Cardiac fibroblast (primary cell): ENCODE measurements at places on chromosomes 5 and 9.

DNA sequence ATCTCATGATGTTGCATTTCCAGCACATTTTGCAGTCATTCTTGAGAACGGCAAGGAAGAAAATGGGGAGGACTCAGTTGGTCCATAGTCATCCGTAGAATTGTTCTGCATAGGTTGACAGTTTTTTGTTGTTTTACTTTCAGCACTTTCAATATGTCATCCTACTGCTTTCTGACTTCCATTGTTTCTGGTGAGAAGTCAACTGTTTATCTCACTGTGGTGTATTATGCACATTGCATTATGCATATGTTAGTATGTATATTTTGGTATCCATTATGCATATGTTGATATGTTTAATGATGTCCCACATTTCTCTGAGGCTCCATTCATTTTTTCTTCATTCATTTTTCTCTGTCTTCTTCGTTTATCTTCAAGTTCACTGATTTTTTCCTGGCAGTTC, 10.5 kb downstream of the ADAMTS16 start:
- no peak for DNase-seq

- DNase-seq, result no peak
Measured at GRCh38 chr5:138948471-138949222, 73.5 kb upstream of the LRRTM2 start.

- DNase-seq, result no peak
Measured at GRCh38 chr9:113648586-113648985, 185.1 kb downstream of the RGS3 start.

DNA sequence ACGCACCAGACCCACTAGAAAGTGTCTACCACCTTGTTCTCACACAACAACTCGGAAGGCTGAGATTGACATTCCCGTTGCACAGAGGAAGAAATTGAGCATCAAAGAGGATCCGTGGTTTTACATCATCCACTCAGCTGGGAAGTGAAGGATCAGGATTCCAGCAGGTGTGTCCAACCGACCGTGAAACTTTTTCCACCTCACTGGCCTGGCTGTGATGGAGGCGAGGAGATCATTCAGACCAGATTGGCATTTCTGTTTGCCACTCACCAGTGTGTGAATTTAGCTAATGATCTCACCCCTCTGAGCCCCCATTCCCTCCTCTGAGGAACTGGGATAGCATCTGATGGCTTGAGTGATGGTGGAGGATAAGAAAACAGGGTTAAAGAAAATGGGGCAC, 46.7 kb upstream of the CPLX2 start:
- DNase-seq, result no peak

DNA sequence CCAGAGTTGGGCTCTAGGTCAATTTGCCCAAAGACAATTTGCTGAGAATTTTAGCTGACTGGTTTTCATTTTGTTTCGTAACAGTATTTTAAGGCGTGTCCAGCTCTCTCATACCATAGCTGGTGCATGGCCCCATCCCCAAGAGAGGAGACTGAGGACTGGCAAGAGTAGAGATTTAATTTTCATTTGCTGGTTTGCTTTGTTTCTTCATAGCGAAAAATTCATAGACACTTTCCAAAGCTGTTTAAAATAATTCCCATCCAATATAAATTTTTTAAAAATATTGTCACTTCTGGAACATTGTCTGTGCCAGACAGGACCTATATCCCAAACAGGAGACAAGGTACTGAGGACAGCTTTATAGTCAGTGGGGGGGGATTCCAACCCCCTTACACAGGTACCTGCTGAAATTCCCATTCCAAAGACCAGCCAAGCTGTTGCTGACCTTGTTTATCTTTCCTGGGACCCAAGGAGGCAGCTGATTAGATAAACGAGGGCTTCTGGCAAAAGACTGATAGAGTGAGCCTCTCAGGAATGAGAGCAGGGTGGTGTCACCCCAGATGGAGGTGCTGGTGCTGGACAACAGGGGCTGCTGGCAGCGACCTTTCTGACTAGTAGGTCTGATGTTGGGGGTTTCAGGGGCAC, 6.8 kb upstream of the ANGPTL2 start:
- peak; percentile 16 for DNase-seq

- DNase-seq, result peak; percentile 23
Measured at GRCh38 chr5:36279054-36279698, 22.5 kb downstream of the RANBP3L start.

- DNase-seq, result peak; percentile 76
Measured at GRCh38 chr5:93607367-93608258, 24.6 kb downstream of the NR2F1 start.

DNA sequence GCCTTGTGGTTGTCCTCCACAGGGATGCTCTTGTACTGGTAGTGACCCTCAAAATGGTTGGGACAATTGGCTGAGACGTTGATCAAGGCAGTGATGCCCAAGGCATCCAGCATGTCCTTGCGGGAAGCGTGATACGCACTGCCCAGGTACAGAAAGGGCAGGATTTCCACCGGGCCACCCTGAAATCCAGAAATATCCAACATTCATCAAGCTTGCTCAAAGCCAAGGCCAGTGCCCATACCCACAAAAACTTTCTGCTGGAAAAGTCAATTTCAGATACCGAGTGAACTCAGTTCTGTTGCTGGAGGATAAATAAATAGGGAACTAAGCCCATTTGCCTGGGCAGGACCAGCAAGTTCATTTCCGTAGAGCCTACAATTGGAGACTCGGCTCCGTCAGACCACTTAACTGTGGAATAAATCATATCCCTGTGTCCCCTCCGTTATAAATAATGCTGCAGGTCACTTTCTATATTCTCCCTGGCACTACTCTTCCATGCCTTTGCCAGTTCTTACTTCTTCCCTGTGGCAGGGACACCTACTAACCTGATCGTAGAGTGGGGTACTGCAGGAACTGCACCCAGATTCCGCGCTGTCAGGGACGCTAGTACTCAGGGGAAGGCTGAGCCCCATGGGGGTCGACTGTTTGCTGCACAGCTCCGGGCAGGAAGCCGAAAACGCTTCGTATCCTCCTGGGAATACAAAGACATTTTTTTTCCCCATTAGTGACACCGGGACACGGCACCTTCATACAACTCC, 1.2 kb downstream of the DUSP1 start:
- peak; percentile 75 for DNase-seq

- peak; percentile 77 for DNase-seq
Measured at GRCh38 chr9:69307446-69308205, 17.4 kb upstream of the ENTREP1 start.

DNA sequence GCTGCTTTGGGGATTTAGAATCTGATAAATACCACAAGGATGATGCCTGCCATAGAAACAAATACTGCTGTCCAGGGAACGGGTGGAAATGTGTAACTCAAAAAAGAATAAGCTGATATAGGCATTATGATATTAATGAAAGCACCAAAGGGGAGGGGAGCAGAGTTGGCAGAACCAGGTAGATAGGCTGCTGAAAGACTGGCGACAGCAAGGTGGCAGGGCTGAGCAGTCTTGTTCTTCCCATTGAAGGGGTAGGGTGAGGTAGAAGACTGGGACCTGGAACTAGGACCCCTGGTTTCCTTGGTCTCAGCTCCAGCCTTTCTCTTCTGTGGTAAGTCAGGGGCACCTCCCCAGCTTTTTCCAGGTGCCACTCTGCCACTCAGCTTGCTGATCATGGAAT, 31.4 kb upstream of the TMOD1 start:
- no peak for DNase-seq

DNA sequence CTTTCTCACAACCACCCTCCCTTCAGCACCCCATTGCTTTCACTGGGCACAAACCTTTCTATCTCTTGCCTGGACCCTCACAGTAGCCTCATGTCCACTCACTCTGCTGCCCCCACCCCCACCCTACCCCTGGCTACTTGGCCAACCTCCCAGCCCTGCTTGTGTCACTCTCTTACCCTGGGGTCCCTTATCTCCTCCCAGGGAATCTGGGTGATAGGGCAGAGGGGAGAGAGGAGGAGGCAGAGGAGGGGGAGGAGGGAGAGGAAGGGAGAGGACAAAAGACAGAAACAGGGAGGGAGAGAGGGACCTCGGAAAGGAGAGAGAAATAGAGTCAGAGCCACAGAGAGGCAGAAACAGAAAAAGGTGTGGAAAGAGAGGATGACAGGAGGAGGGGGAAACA, 25.0 kb upstream of the KIF12 start:
- no peak for DNase-seq

DNA sequence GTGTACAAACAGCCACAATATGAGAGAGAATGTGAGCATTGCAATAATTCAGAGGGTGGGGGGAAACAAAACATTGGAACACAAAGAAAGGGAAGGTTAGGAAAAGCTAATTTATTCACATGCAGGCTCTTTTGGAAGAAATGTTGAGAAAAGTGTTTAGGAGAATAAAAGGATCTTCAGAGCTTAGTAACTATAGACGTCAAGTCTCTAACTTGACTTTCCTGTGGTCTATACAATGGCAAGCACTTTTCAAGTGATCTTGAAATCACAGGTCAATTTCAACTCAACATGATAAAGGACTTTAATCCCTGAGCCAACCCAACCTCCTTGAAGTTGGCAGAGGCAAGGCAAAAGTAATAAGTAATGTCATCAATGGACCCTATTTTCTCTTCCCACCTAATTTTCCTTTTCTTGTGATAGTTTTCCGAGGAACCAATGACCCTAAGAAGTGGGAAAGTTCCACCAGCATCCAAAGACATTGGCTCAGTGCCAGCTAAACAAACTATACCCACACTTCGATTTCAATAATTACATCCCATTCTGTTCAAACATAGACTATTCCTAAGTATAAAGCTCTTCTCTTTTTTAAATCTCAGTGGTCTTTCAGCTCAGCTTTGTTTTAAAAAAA, 23.7 kb downstream of the RFK start:
- no peak for DNase-seq

- DNase-seq, result peak; percentile 31
Measured at GRCh38 chr5:43386960-43387362, 25.2 kb downstream of the CCL28 start.

GRCh38 chr5:173045474-173045873, 10.7 kb upstream of the CREBRF start:
- no peak for DNase-seq

DNA sequence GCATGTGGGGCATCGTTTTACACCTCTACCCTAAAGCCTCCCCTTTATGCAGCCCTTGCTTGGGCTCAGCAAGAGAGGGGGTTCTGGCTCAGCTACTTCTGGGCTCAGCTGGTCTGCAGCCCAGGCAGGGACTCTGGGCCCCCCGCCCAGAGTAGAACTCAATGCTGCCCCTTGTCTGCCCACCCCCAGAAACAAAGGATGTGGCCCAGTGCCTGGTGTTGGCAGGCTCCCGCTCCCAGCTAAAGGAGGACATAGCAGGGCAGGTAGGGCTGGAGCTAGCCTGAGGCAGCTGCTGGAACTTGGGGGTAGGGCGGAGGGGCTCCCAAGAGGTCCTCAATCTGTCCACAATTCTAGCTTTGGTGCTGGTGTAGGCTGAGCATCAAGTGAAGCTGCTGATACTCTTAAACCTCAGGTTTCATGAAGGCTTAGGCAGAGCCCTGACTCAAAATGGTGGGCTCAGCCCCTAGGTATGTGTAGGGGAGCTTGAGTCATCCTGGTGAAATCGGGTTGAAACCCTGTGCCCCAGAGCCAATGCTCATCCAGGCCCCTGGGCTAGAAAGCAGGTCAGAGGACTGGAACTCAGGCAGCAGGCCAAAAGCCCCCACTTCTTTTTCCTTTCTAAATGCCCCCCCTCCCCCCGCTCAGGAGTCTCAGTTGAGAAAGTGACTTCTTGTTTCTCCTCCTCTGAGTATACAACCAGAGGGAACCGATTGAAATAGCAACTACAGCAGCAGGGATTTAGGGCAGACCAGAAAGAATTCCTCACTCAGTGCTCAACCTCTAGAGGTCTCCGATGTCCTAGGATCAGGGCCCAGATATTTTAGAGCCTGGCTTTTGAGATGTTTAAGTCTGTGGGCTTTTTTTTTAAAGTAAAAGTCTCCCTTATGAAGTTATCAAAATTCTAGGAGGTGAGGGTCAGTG, 11.4 kb downstream of the PSD2 start:
- DNase-seq, result no peak

DNA sequence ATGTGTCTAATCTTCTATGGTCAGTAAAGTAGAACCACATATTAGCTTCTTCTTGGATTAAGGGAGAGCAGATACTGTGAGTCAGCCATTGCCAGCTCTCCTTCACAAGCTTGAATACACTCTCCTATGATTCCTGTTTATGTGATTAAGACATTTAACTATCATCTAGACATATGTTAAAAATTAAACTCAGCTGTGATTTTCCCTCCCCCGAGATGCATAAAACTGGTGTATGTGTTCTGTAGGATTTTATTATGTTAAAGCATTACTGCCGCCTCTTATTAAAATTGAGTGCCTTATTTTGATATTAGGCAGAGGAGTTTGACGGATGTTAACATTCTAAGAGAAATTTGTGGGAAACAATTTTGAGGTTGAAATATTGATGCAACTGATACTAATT, 114.6 kb downstream of the ACTBL2 start:
- DNase-seq, result no peak

DNA sequence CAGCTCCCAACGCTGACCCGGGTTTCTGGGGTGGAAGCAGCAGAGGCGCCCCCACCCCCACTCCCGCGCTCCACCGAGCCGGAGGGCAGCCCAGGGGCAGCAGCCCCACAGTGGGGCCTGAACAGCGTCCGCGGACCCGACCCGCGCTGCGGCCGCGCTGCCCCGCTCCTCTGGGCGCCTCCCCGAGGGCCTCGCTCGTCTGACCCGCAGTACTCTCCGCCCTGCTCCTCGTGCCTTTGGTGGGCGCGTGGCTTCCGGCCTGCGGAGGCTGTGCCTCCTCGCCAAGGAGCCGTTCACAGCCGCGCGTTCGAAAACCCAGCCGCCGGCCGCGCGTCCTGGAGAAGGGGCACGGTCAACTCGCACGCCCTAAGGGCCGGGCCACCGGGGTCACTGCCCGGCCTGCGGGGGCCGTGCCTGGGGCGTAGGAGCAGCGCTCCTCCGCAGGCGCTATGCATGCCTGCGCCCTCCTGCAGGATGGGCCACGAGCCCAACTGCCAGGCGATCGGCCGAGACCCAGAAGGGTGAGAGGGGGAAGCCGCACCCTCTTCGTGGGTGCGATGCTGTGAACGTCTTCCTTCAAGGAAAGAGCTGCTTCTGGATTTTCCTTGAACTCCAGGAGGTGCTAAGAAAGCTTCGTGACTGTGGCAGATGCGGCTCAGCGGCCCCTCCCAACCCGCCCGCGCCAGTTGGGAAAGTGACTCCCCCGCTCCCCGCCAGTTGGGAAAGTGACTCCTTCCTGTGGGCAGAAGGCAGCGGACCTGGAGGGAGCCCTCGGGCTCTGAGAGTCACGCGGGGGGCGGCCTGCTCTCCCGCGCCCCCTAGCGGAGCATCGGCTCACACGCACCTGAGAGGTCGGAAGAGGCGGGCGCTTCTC, 82.7 kb downstream of the HSD17B3 start:
- peak; percentile 18 for DNase-seq

DNA sequence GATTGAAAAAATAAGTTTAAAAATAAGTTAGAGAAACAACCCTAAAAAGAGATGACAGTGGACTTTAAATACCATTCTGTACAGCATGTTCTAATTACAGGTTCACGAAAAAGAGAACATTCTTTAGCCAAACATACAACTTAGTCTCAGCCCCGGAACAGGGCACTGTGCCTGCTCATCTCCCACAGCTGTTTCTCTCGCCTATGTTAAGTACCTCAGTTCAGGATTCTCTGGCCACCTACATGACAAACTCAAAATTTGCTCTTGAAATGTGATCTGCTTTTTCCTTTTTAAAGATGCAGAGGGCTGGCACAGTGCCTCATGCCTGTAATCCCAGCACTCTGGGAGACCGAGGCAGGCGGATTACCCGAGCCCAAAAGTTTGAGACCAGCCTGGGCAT, 52.3 kb downstream of the MYO10 start:
- DNase-seq, result no peak

- DNase-seq, result peak; percentile 93
Measured at GRCh38 chr5:57298985-57299491, 125.2 kb downstream of the GPBP1 start.

- no peak for DNase-seq
Measured at GRCh38 chr5:72231991-72232703, 87.9 kb downstream of the MRPS27 start.
